ENCODE measurements at places on chromosomes 11 and 22. TPM values are rescaled to one million over a fixed set of nuclear protein-coding genes. Genes with fewer than 3 reads are reported as not detected.

The AGBL2 gene
- total RNA-seq, result 7.7 TPM

GRCh38 chr11:115408036-115408921 is 95.9 kb downstream of the CADM1 start:
- DNase-seq, result peak; percentile 80

GRCh38 chr11:102676084-102676483 is 29.5 kb downstream of the MMP27 start:
- DNase-seq, result no peak

- no peak for DNase-seq
Measured at GRCh38 chr22:48805516-48805915, 1022.2 kb downstream of the BRD1 start.
